Lower lobe of right lung (tissue), 2 donors: ENCODE measurements at places on chromosomes 2 and 18.
A peak's percentile ranks its signal among the peaks of the same experiment; 100 is the strongest.

- peak; percentile 91 for DNase-seq
Measured at GRCh38 chr2:7031547-7032245, 114.5 kb downstream of the RNF144A start.

GRCh38 chr2:238585836-238586821 lies 159.4 kb downstream of the ASB1 start:
- DNase-seq, result no peak

DNA sequence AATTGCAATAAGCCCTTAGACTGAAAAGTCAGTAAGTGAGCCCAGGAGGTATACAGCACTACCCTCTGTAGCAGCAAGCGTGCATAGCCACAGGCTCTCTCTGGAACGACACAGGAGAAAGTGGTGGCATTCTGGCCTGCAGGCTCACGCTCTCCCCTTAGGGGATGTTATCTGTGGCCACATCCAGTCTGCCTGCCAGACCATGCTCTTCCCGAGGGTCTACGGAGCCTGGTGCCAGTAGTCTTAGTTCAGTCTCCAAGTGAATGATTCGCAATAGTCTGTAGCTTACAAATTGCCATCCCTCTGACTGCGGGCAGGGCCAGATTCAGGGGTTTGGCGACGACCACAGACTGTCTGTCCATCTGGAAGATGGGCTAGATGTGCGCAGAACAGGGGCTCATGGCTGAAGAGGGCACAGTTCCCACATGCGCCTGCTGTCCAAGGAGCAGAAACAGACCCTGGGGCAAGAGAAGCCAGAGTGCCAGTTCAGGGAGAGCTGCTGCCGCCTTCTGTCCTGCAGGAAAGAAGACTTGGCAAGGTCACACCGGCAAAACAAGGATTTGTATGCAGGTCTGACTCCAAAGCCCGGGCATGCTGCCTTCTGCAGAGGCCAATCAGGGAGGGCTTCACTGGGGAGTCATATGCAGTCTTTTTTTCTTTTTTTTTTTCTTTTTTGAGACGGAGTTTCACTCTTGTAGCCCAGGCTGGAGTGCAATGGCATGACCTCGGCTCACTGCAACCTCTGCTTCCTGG lies 3.5 kb upstream of the KLF11 start:
- DNase-seq, result no peak

DNA sequence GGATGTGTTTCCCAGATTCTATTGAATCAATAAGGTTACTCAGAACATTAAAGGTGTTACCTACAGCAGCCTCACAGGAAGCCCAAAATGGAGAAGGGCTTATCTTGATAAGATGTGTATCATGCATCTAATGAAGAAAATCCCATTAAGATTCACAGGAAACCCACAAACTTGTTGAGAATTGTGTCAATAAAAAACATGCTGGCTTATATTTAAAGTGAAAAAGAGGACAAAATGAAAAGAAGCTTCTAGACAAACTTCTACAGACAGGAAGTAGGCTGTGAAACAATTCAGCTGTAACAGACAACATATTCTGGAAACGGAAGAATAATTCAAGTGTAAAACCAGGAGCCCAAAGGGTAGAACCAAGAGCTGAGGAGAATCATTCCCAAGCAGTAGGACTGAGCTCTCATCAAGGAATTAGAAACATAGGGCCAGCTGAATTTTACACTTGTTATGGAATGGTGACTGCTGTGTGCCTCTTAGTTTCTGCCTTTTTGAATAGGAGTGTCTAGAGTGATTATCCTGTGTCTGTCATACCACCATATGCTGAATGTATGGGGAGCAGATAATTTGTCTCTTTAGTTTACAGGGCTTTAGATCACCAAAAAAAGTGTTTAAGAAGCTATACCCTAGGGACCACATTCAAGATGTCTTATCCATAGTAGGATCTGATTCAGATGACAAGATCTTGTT lies 9.6 kb downstream of the IMMT start:
- no peak for DNase-seq

GRCh38 chr2:59912042-59912441 lies 641.4 kb downstream of the BCL11A start:
- no peak for DNase-seq

DNA sequence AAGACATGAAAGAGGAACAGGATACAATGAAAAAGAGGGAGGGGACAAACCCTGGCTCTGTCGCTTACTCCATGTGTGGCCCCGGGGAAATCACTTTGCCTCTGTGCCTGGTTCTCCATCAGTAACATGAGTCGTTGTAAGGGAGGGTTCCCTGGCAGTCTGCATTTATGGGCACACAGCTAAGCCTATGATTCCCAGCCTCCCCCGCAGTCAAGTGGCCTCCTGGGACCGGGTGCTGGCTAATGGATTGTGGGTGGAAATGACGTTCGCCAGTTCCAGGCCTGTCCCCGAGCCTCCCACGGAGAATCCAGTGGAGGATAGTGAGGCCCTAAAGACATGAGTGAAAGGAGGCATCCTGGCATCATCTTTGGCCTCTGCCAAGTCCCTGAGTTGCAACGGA lies 42.7 kb downstream of the SFXN5 start:
- DNase-seq, result no peak

DNA sequence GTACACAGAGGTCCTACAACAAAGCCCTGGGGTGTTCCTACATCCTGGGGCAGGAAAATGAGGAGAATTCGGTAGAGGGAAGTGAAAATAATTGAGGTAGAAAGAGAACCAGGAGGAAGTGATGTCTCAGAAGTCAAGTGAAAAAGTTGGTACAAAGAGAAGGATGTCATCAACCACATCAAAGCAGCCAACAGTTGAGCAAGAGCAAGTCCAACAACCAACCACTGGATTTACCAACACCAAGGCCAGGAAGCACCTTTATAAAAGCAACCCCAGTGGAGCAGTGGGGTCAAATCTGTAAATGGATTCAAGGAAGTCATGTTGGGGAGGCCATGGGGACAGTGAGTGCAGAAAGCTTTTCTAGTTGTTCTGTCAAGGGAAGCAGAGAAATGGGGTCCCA lies 360.4 kb downstream of the ZNF516 start:
- no peak for DNase-seq

- DNase-seq, result no peak
Measured at GRCh38 chr2:134269972-134270735, 16.3 kb downstream of the MGAT5 start.

- no peak for DNase-seq
Measured at GRCh38 chr2:199596549-199596948, 138.8 kb upstream of the SATB2 start.

GRCh38 chr18:58653814-58654509 lies 17.3 kb upstream of the MALT1 start:
- no peak for DNase-seq

DNA sequence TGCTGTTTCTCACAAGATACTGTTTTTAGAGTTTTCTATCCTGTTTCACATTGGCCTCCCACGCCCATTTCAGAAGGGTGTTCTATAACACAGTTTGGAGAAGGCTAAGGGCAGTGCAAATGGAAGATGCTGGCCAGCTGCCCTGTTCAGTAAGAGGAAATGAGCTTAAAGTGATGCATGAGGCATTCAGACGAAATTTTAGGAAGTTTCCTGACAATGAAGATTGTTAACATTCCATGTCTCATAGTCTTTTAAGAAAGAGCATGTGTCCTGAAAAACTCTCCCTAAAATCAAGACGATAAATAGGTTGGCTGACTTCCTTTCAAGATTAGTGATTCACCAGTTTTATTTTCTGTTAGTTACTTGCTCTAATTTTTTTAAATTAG lies 484.2 kb upstream of the NRP2 start:
- DNase-seq, result no peak

- DNase-seq, result peak; percentile 66
Measured at GRCh38 chr2:96267159-96267971, 1.3 kb downstream of the CIAO1 start.

GRCh38 chr2:69796174-69796573 lies 33.3 kb upstream of the GMCL1 start:
- DNase-seq, result no peak

DNA sequence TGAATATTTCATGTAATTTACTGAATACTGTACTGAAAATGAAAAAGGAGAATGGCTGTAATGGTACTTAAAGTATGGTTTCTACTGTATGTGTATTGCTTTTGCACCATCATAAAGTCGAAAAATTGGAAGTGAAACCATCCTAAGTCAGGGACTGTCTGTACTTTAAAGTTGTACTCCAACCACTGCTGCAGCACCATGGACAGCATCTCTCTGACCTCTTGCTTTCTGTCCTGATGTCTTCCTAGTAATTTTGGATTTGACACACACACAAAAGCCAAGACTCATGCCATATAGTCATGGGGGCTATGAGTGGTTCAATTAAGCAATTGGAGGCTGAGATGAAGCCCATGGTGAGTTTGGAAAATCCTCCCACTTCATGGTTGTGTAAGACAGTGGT lies 256.3 kb upstream of the PKDCC start:
- DNase-seq, result no peak

GRCh38 chr18:31204166-31204565 lies 41.5 kb upstream of the DSC1 start:
- no peak for DNase-seq

GRCh38 chr2:203201426-203201825 lies 37.4 kb upstream of the CYP20A1 start:
- DNase-seq, result no peak

- peak; percentile 87 for DNase-seq
Measured at GRCh38 chr2:179264368-179265081, at the start of gene SESTD1. SESTD1 (minus strand) TSS chr2:179264832; CDS start chr2:179191841, 72,991 bp downstream.

- peak; percentile 21 for DNase-seq
Measured at GRCh38 chr2:10238991-10239485, 63.7 kb upstream of the HPCAL1 start.

DNA sequence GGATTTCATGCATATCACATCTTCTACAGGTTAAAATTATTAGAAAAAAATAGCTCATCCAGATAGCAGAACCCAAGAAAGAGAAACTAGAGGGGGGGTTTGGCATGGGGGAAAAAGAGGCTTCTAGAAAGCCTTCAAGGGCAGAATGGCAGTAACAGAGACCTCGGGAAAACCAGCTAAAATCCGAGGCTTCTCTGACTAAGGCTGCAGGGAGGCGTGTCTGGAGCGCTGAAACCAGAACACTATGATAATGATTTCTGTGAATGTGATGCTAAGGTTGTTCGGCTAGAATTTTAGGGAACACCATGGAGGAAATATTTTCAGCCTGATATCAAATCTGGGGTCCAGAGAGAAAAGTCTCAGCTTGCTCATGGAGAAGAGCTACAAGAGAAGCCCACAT lies 73.0 kb downstream of the ATP8B1 start:
- DNase-seq, result no peak

GRCh38 chr2:20378891-20379519 lies 28.4 kb upstream of the PUM2 start:
- DNase-seq, result peak; percentile 74

- DNase-seq, result no peak
Measured at GRCh38 chr2:190456833-190457232, 48.7 kb downstream of the MFSD6 start.

GRCh38 chr2:79596403-79596802 lies 83.6 kb downstream of the CTNNA2 start:
- no peak for DNase-seq

DNA sequence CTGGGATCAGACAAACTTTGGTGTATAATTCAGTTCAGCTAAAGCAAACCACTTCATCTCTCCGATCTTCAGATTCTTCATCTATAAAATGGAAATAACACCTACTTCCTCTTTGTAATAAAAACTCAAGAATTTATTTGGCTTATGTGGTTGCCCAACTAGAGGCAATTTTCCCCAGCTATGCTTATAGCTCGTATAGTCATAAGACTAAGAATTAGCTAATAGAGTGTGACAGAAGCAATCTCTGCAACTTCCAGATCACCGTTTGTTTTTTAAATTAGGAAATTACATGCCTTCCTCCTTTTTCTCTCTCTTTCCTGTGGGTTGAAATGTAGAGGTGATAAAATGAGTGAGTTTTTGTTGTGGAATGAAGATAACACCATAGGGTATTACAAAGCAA lies 35.3 kb upstream of the KCNF1 start:
- DNase-seq, result no peak

GRCh38 chr2:239399433-239399920 lies 1.3 kb downstream of the HDAC4 start:
- no peak for DNase-seq

DNA sequence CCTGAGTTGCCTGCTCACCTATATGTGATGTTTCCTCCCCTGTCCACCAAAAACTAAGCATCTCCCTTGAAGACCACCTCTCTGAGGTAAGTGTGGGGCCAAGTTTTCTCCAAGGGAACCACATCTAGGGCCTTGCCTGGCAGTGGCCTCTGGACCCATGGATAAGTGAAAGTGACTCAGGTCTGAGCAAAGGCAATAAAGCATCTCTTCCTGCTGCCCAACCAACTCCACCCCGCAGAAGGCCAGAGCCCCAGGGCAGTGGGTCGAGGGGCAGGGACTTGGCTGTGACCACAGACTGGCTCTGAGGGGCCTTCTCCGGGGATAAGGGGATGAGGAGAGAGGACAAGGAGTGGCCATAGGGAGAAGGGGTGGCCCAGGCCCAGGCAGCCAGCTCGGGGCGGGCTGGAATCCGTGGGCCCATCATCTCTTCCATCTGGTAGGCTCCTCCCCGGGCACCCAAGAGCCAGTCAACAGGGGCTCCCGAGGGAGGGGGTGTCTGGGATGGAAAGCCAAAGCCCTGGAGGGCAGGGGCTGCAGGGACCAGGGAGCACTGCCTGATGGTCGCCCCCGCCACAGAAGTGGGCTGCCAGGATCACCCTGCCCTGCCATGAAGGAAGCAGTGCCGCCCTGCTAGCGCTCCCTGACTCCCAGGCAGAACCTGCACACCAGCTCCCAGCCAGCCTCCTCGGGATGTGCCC lies 33.4 kb downstream of the EMX1 start:
- no peak for DNase-seq

- DNase-seq, result no peak
Measured at GRCh38 chr18:11761553-11761952, 72.5 kb downstream of the GNAL start.

DNA sequence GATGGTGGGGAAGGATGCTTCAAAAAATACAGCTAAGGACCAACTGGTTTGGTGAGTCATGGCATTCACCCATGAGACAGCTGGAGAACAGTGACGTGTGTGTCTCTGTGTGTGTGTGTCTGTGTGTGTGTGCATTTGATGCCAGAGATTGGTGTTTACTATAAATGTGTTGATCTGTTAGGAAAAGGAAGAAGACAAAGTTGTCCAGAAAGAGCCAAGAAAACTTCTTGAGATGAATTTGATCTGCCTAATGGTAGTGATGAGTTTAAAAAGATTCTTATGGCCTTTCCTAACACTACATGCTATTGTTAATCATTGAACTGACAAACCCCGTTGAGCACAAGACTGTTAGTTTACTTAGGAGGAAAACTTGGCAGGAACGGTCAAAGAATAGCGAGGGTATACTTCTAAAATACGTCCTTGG lies 36.4 kb upstream of the IL1R1 start:
- DNase-seq, result no peak

- no peak for DNase-seq
Measured at GRCh38 chr2:203583084-203583695, 48.1 kb upstream of the RAPH1 start.

DNA sequence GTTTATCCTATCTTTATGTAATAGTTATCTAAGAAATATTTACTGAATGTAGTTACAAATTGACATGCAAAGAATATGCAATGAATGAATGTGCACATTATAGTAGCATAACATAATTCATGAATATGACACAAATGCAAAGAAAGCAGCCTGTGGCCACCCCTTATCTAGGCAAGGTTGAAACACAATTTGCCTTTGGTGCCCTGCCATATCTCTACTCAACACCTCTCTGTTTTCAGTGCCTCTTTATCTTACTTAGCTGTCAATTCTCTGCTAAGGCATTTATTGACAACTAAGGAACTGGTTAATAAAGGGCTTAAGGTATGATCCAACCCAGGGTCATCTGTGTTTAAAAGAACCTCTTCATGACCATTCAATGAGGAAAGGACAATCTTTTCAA lies 18.9 kb downstream of the REV1 start:
- DNase-seq, result no peak

- no peak for DNase-seq
Measured at GRCh38 chr2:27494284-27494943, 586 bp downstream of the FNDC4 start.
